ENCODE measurements at places on chromosomes 3 and 15.
A peak's percentile ranks its signal among the peaks of the same experiment; 100 is the strongest.

DNA sequence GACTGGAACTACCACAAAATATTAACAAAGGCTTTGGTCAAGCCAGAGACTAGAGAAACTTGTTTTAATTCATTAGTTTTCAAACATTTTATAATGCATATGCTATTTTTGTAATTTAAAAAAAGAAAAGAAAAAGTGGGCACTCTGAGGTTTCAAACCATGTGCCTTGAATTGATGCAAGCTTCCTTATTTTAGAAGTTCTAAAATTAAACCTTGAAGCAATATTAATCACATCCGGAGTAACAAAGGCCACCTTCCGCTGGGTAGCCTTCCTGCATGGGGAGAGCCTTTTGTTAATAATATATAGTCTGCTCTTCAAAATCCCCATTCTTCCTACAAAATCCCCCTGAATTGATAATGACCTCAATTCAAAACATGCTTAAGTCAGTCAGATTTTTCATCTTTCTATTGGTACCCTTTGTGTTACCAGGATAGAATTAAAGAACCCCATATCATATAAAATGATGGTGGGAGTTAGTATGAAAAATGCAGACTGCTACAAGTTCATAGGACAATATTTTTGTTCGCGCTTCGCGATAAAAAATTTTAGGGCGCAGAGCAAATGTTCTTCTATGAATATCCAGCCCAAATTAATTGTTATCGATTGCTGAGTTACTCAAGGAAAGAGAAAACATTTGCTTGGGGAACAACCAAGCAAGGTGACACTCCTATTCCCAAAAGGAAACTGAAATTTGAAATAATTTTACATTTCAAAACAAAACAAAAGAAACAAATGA lies 30.6 kb downstream of the LDHAL6B start:
- no peak overlapping the region for H3K4me3 ChIP-seq
- H3K27ac ChIP-seq, result no peak overlapping the region
- DNase-seq, result peak; percentile 48
- H3K36me3 ChIP-seq, result no peaks in the 10 kb centered on the region
- peaks cover 3% of the 10 kb centered on the region for H3K4me1 ChIP-seq

DNA sequence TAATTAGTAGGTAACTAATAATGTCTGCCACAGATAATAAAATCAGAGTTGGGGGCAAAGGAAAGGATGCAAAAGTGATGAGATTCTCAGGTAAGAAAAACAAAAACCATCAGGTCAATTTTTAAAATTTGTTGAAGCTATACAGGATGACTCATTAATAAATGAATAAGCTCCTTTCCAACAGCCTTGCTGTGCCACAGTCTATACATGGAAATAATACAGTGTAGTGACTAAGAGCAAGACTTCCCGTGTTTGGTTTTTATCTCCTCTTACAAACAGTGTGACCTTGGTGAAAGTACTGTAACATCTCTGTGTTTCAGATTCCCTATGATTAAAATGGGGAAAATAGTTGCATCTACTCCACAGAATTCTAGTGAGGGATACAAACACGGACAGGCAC lies 331.6 kb downstream of the PYDC2 start:
- DNase-seq, result no peak
- H3K27ac ChIP-seq, result no peak overlapping the region
- no peaks in the 10 kb centered on the region for H3K36me3 ChIP-seq
- no peaks in the 10 kb centered on the region for H3K27me3 ChIP-seq
- no peak overlapping the region for H3K4me3 ChIP-seq
- no peaks in the 10 kb centered on the region for H3K4me1 ChIP-seq

DNA sequence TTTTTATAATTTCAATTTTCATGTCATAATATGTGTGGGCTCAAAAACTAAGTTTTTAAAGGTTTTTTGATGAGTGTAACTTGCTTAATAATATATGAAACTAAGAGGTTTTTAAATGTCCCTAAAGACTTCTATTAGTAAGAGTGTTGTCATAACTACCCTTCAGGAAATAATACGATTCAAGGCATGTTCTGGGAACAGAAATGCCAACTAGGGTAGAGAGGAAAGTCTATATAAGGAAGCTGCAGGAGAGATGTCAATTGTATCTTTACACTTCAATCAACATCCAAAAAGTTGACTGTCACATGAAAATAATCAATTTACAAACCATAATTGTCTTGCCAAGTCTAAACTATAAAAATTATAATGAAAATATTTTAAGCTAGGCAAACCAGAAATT lies 76.3 kb downstream of the SMARCC1 start:
- H3K4me3 ChIP-seq, result no peak overlapping the region
- no peaks in the 10 kb centered on the region for H3K27me3 ChIP-seq
- H3K4me1 ChIP-seq, result no peaks in the 10 kb centered on the region
- DNase-seq, result no peak

GRCh38 chr15:25250906-25251622 lies 187.8 kb downstream of the UBE3A start:
- DNase-seq, result no peak
- H3K27ac ChIP-seq, result no peak overlapping the region
- H3K27me3 ChIP-seq, result no peaks in the 10 kb centered on the region
- no peak overlapping the region for H3K4me3 ChIP-seq

DNA sequence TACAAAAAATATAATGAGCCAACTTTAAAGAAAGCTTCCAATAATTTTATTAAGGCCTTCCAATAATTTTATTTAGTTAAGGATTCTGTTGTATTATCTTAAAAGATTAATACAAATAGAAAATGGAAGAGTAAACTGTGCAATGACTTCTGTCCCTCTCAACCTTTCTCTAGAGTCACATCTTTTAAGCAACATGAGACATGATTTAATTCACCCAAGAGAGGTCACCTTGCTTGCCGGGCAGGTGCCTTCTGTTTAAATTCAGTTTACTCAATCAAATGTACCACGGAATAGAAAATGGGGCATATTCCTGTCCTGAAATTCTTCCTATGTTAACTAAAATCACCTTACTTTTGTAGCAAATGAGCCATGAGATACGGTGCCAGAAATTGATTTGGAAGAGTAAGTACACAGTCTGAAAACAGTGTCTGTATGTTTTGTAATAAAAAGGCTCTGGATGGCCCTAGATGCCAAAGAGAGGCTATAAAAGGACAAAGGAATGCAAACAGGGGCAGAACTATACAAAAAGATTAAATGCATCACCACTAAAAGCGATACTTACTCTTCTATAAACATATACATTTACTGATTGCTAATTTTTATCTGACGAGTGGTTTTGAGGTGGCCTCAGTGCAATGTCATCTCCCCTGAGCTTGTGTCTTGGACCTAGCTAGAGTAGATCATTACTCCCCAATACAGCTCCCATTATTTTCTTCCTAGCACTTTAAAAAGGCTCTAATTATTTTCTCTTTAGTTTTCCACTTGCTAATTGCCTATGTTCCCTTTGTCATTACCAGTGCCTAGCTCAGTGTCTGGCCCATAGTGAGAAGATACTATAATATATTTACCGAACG lies 134.0 kb downstream of the FHIT start:
- no peaks in the 10 kb centered on the region for H3K27me3 ChIP-seq
- H3K4me1 ChIP-seq, result no peaks in the 10 kb centered on the region

GRCh38 chr3:185387646-185388045 lies 24.7 kb downstream of the MAP3K13 start:
- DNase-seq, result no peak
- no peaks in the 10 kb centered on the region for H3K27me3 ChIP-seq
- H3K4me3 ChIP-seq, result no peak overlapping the region
- H3K4me1 ChIP-seq, result no peaks in the 10 kb centered on the region

DNA sequence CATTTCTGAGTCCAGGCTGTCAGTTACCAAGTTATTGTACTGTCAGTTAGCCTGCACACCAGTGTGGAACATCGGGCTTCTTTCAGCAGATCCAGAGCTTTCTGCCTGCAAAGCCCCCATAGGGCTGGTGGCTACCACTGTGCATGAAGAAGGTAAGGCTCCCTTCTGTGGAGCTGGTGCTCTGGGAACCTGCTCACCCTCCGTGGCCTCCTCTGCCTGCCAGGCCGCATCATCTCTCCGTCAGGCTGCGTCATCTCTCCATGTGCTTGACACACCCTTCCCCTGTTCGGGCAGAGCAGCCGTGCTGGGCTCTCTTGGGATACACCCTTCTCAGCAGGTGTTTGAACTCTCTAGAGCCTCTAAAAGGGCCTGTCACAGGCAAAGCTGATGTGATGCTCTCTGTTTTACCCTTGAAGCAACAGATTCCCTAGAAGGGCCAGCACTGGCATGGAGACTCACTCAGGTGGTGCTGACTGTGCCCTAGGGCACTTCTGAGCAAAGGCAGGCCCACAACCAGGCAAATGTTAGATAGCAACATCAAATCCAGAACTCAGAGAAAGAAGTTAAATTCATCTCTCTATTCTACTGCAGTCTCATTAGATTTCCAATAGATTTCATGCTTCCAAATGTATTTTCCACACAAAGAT lies 261.1 kb downstream of the EPHB1 start:
- DNase-seq, result no peak
- no peak overlapping the region for H3K27ac ChIP-seq
- no peak overlapping the region for H3K4me3 ChIP-seq
- no peaks in the 10 kb centered on the region for H3K4me1 ChIP-seq
- H3K36me3 ChIP-seq, result no peaks in the 10 kb centered on the region

GRCh38 chr3:99920481-99921376 lies 103.1 kb downstream of the CMSS1 start:
- H3K27me3 ChIP-seq, result no peaks in the 10 kb centered on the region
- peaks cover 5% of the 10 kb centered on the region for H3K4me1 ChIP-seq
- H3K27ac ChIP-seq, result no peak overlapping the region
- H3K4me3 ChIP-seq, result no peak overlapping the region
- H3K36me3 ChIP-seq, result no peaks in the 10 kb centered on the region
- peak; percentile 1 for DNase-seq

GRCh38 chr3:174398761-174399160 lies 460.4 kb upstream of the NAALADL2 start:
- no peak overlapping the region for H3K27ac ChIP-seq
- no peak for DNase-seq
- H3K4me1 ChIP-seq, result no peaks in the 10 kb centered on the region
- no peaks in the 10 kb centered on the region for H3K27me3 ChIP-seq

DNA sequence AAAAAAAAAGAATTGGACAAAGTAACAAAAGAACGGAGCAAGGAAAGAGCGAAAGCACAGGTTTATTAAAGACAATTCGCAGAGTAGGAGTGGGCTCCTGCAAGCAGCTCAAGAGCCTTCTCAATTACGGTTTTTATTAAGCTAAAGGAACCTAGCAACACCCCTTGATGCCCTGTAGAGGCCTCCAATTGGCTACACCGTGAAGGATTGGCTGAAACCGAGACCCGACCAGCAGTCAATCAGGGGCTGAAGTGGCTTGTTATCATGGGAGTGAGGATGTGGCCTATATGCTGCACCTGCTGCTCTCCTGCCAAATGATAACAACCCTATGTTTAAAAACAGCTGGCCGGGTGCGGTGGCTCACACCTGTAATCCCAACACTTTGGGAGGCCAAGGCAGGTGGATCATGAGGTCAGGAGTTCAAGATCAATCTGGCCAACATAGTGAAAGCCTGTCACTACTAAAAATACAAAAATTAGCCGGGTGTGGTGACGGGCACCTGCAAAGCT lies 20.4 kb upstream of the AP3B2 start:
- peaks cover 3% of the 10 kb centered on the region for H3K36me3 ChIP-seq
- no peak overlapping the region for H3K4me3 ChIP-seq
- no peak for DNase-seq
- H3K27me3 ChIP-seq, result no peaks in the 10 kb centered on the region
- no peaks in the 10 kb centered on the region for H3K4me1 ChIP-seq

- DNase-seq, result no peak
- H3K4me1 ChIP-seq, result peaks cover 3% of the 10 kb centered on the region
- H3K36me3 ChIP-seq, result no peaks in the 10 kb centered on the region
- no peak overlapping the region for H3K27ac ChIP-seq
Observed at GRCh38 chr3:132381348-132381944, 35.9 kb upstream of the DNAJC13 start.

DNA sequence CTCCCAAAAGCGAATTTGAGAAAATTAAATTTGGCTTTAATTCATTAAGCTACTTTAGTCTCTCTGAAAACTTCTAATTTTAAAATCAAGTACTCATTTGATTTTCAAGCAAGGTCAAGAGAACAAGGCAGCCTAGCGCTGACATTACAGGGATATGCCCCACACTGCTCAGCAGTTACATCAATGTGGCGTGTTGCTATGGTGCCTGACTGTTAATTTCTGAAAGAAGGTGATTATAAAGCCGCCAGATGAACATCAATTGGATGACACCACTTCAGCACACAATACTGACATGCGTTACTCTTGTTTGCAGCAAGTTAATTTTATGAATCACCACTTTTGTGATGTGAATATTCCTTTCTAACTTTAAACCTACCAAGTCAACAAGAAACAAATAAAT lies 284.4 kb downstream of the FOXP1 start:
- no peak overlapping the region for H3K4me3 ChIP-seq
- H3K36me3 ChIP-seq, result peaks cover 6% of the 10 kb centered on the region
- peaks cover 33% of the 10 kb centered on the region for H3K4me1 ChIP-seq
- DNase-seq, result no peak

GRCh38 chr15:74821091-74821789 lies 5.2 kb upstream of the CPLX3 start:
- no peak overlapping the region for H3K27ac ChIP-seq
- H3K4me1 ChIP-seq, result peaks cover 6% of the 10 kb centered on the region
- no peak for DNase-seq
- H3K27me3 ChIP-seq, result no peaks in the 10 kb centered on the region

DNA sequence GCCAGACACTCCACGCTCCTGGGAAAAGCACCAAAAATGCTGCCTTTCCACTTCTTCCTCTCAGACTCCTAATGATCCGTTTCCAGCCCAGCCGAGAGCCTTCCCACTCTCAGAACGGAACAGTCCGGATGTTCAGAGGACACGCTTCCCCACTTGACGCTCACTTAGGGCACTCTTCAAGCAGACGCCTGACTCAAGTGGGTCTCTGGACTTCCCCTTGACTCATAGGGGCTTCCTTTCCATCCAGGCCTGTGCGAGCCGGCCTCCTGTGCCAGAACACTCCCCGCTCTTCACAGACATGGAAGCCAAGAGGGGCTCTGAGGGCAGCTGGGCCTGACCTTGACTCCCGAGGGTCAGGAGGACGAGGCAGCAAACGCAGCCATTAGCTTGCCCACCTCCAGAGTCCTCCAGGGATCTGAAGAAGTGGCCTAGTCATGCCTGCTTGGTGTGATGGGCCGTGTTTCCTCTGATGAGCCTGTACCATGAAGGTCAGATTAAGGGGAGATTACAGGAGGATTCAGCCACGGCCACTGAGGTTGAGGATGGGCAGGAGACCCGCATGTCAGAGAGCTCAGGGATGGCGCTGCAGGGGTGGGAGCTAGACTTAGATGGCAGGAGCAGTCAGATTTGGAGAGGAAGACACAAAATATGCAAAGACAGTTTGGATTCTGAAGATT lies 114.7 kb upstream of the TLE3 start:
- H3K4me1 ChIP-seq, result no peaks in the 10 kb centered on the region
- H3K36me3 ChIP-seq, result no peaks in the 10 kb centered on the region
- no peaks in the 10 kb centered on the region for H3K27me3 ChIP-seq

GRCh38 chr3:134970895-134971294 lies 175.8 kb downstream of the EPHB1 start:
- no peaks in the 10 kb centered on the region for H3K36me3 ChIP-seq
- H3K4me1 ChIP-seq, result no peaks in the 10 kb centered on the region
- no peak overlapping the region for H3K27ac ChIP-seq
- no peak overlapping the region for H3K4me3 ChIP-seq
- H3K27me3 ChIP-seq, result no peaks in the 10 kb centered on the region

GRCh38 chr3:152459572-152459971 lies 190.8 kb downstream of the MBNL1 start:
- no peaks in the 10 kb centered on the region for H3K4me1 ChIP-seq
- H3K36me3 ChIP-seq, result peaks cover 28% of the 10 kb centered on the region
- no peak overlapping the region for H3K27ac ChIP-seq
- H3K27me3 ChIP-seq, result no peaks in the 10 kb centered on the region
- no peak for DNase-seq
- no peak overlapping the region for H3K4me3 ChIP-seq
